AG04450 (cell line): ENCODE measurements at places on chromosomes 4 and X.

DNA sequence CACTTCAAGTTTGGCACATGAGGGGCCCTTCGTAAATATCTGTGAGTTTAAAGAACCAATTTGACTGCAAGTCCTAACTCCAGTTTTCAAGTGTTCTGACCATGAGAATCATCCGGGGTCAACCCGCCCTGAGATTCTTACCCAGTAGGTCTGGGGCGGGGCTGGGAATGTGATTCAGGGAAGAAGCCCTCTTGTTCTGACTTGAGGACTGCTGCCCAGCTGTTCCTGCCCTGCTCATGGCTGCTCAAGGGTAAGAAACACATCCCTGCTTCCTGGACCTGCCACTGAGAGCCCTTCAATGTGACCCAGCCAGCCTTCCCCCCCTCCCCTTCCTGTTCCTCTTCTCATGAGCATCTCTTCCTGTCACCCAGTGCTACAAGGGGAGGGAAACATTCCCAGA is 92.7 kb upstream of the PGRMC2 start:
- DNase-seq = no peak

GRCh38 chr4:42490015-42490414 is 92.7 kb downstream of the SHISA3 start:
- DNase-seq = no peak

DNA sequence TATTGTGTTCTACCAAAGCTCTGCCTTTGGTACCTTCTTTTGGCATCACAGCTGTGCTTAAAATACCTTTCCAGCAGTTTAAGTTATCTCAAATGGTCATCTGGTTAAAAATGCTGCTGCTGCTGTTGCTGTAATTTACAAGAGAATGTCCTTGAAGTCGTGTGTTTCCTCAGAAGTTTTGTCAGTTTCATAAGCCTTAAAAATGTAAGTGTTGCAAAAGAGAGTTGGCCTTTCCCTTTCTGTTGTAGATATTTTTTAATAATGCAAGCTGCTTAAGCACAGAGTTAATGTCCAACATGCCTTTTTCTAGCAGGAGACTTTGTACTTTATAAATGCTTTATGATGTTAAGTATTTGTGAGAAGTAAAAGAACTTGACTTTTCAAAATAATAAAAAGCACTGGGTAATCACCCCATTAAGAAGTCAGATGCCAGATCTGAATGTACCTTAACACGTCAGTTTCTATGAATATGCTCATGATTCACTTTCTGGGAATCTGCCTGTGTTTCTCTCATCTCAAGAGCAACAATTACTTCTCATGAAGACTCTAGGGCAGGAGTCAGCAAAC is 35.3 kb upstream of the TENM3 start:
- DNase-seq = peak; percentile 72

DNA sequence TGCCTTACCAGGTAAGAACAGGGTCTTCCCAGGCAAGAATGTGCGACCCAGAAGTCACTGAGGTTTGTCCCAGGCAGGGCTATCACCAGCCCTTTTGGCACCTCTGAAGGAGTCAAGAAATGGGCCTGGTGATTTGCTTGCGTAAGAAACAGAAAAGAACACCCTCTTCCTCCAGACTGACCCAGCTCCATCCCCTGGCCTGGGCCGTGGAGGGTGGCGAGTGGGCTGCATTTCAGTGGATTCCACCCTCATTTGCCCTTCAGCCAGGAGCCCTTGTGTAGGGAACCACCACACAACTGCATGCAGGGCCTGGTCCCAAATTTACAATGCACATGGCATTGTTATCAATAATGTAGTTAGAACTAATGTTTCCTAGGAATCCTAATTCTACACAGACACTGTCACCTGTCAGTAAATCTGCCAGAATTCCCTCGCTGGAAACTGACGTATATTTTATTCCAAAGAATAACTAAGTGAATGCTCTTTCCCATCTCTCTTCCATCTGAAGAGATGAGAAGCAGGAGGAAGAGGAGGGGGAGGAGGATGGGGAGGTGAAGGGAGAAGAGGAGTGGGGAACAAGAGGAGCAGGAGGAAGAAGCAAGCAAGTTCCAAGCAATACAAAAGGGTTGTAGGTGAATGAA is 46.6 kb downstream of the TSPAN5 start:
- no peak for DNase-seq

GRCh38 chr4:183716302-183716701 is 57.2 kb downstream of the TRAPPC11 start:
- no peak for DNase-seq

DNA sequence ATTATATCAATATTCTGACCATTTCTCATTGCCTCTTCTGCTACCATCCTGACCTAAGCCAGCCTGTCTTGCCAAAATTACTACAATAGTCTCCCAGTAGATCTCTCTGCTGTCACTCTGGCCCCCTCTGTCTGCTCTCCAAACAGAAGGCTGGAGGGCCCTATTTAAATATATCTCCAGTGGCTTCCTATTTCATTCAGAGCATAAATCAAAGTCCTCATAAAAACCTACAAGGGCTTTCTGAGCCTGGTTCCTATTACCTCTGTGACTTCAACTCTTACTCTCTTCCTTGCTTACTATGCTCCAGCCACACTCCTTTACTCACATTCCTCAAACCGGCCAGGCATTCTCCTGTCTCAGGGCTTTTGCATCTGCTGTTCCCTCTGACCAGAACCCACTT is 19.0 kb downstream of the IGSF1 start:
- no peak for DNase-seq

DNA sequence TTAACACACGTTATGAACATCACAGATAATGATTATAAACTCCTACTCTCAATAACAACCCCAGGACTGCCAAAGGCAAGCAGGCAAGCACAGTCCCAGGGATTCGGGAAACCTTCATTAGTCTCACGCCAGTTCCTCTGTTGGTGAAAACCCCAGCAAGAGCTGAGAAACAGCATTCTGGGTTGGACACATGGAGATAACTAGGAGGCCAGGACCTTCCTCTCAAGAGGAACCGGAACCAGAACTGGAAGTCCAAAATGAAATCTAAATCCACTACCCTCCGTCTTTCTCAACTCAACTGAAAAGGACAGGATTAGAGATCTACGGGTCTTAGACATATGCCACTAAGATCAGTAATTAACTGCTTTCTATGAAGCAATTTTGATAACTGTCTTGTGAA is 3.8 kb downstream of the VEGFC start:
- DNase-seq = no peak

DNA sequence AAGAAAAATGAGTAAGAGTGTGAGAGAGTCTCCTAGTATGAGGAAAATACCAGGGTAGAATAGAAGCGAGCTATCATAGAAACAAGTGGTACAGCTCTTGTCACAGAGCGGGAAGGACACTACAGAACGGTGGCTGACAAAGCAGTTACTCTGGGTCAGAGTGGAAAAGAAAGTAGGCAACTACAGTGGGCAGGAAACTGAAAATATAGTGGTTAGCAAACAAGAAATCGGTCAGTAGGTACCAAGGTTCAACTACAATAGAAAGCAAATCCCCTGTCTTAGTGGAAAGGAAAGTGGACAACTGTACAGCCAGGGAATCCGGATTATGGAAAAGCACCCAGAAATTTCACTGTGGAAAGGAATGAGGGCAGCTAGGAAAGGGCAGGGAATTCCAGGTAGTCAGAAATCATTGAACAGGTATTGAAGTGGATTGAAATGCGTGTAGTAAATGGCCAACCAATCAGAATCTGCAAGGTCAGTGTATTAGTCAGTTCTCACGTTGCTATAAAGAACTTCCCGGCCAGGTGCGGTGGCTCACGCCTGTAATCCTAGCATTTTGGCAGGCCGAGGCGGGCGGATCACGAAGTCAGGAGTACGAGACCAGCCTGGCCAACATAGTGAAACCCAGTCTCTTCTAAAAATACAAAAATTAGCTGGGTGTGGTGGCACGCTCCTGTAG is 219.6 kb upstream of the DIAPH2 start:
- no peak for DNase-seq

GRCh38 chrX:45324941-45325340 is 124.3 kb upstream of the DIPK2B start:
- DNase-seq = no peak

DNA sequence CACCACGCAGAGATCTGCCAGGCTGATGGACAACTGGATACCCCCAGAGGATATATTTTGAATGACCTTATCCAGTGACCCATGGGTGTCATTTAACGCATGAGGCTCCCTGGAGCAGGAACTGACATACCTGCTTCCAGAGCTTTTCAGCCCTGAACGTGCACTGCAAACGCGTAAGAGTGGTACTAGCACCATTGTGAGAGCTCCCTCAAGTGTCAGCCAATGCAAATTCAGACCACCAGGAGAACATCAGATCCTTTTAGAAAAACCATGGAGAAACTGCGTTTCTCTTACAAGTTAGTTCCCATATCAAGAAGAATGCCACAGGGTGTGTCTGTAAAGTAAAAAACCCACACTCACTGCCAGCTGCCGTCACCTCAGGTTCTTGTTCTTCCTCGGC is 7.3 kb downstream of the TREX2 start:
- DNase-seq = no peak

GRCh38 chrX:27444093-27444908 is 18.8 kb downstream of the PPP4R3C start:
- no peak for DNase-seq

DNA sequence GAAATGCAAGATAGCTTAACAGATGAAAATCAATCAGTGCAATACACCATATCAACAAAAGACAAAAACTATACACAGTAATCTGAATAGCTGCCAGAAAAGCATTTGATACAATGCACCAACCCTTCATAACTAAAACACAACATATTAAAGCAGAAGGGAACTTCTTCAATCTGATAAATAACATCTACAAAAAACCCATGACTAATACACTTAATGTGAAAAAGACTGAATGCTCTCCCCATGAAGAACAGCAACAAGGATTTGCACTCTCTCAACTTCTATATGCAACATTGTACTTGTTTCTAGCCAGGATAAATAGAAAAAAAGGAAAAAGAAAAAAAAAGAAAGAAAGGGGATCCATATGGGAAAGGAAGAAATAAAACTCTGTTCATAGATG is 139.7 kb downstream of the RBM47 start:
- no peak for DNase-seq

DNA sequence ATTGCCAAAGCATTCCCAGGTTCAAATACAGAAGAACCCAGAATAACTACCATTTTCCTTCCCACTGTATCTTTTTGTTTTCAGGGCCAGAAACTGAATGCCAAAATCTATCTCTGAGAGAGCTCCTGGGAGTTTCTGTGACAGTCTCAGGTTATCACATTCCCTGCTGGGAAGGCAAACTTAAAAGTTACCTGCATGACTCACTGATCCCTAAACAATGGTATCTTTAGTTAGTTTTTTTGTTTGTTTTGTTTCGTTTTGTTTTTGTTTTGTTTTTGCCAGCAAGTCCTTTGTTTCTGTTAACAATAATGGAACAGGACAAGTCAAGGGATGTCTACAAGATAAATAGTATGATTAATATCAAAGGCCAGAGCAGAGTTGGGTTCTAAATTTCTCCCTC is 34.3 kb downstream of the PAPSS1 start:
- DNase-seq = no peak

- DNase-seq = no peak
Measured at GRCh38 chr4:88761861-88762523, 64.4 kb upstream of the NAP1L5 start.

DNA sequence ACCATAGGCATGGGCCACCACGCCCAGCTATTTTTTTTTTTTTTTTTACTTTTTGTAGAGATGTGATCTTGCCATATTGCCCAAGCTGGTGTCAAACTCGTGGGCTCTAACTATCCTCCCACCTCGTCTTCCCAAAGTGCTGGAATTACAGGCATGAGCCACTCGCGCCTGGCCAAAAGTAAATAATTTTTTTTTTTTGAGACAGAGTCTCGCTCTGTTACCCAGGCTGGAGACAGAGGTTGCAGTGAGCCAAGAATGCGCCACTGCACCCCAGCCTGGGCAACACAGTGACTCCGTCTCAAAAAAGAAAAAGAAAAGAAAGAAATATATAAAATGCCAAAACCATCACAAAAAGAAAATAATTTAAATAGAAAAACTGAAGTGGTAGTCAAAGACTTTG is 18.4 kb upstream of the OPHN1 start:
- DNase-seq = no peak

DNA sequence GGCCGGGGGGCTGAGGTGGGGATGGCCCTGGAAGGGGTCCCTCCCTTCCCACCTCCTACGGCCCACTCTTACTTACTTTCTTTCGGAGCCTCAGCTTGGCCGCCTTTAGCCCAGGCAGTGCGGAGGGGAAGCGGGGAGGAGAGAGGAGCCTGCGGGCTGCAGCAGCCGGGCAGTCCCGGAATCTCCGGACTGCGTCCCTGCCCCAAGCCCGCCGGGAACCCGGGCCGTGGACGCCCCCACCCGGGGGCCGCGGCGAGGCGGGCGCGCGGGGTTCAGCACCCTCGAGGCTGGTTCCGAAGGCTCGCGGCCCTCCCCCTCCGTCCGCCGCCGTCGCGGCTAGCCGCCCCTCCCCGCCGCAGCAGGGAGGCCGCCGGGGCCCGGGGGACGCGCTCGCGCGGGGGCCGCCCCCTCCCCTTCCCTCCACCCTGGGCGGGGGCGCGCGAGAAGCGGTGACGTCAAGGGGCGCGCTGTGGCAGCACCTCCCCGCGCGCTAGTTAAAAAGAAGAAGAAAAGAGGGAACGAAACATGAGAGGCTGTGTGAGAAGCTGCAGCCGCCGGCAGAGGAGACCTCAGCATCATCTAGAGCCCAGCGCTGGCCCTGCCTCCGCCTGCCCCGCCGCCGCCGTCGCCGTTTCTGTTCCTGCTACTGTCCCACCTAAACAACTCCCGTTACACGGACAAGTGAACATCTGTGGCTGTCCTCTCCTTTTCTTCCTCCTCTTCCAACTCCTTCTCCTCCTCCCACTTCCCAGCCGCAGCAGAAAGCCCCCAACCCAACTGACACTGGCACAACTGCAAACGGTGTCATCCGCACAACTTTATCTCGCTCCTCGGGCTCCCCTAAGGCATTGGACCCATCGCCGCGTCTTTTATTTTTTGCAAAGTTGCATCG is at the start of gene HHIP:
Gene HHIP, plus strand, starts transcription at position 526 of the 892 bp plus-strand sequence. CDS start 520 bp downstream, outside the sequence.
- DNase-seq = no peak

- DNase-seq = no peak
Measured at GRCh38 chr4:166042510-166043055, 169.5 kb downstream of the TLL1 start.

DNA sequence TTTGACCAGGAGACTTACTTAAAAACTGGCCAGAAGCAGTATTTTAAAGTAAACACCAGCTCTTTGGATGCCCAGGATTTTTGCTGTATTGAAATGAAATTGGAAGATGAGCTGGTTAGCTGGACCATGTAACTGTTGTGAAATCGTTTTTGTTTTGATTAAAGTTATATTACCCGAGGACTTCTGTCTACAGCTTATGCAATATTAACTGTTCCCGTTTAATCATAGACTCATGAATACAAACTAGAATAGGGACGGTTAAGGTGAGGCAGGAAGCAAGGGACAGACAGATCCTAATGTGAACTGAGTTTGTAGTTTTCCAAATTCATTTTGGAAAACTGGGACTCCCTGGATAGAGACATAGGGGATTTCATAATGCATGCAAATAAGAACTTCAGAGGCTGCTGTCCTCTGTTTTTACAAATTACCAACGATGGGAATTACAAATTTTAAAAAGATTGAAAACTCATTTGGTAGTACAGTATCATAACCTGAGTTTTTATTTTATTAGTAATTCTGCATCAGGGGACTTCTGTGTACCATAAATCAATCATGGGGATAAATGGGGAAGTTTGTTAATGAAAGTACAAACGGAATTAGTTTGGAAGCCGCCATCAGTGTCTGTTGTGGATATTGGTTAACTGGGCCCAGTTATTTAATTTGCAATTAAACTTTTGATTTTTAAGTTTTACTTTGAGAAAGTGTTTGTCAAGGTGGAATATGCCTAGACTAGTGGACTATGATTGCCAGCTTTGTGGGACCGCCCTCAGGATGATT is 304.4 kb downstream of the AFF2 start:
- DNase-seq = no peak

GRCh38 chr4:54233277-54233696 is 4.2 kb downstream of the PDGFRA start:
- peak; percentile 61 for DNase-seq

GRCh38 chrX:74925225-74926088 is at the start of gene NEXMIF:
TSS of gene NEXMIF (minus strand) at chrX:74925452.
- no peak for DNase-seq
